Gastroesophageal sphincter (tissue), 4 donors: ENCODE measurements at places on chromosomes 5 and 9. TPM values are rescaled to one million over a fixed set of nuclear protein-coding genes. Genes with fewer than 3 reads are reported as not detected.

GRCh38 chr5:173772384-173773059 is 115.6 kb upstream of the CPEB4 start:
- no peak for ATAC-seq

DNA sequence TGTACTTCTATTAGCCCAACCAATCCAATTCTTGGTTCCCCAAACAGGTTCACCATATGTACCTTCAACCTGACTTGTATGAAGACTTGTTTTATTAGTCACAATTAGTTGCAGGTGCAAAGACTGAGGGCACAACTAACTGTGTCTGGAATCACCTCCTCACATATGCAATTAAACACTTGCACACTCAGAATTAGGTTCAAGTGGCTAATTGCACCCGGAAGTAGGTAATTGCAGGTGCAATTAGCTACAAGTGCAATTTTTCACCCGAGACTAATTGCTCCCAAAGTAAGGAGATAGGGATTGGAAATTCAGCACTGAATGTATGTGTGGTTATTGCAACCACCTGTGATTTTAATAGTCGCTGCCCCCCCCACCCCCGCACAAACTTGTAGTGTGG is 338.9 kb downstream of the ZSWIM6 start:
- ATAC-seq = no peak

Gene PCDHB16
- 4.6 TPM for total RNA-seq

Gene BAAT
- total RNA-seq = not detected

GRCh38 chr5:129963359-129963758 is 59.1 kb downstream of the CHSY3 start:
- ATAC-seq = peak; percentile 39
